CD4-positive, alpha-beta T cell treated with Interleukin-12 subunit alpha and Interleukin-12 subunit beta, for 1 hour (primary cell): ENCODE measurements at places on chromosomes 11 and 22.
A peak's percentile ranks its signal among the peaks of the same experiment; 100 is the strongest.

DNA sequence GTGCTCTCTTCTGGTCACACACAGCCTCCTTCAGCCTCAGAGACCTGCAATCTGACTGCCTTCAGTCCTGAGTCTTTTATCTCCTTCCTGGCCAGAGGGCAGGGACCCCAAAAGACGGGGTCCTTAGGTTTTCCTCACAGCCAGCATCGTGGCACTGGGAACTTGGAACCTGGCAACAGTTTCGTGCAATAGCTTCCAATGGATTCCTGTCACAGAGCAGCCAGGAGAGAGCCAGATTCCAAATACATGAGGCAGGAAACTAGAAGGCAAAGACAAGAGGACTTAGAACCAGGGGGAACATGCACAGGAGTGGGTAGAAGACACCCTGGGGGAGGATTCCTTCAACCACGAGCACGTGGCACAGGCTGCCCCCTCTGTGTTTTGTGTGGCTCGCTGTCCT lies 48.6 kb downstream of the C11orf91 start:
- DNase-seq = no peak

DNA sequence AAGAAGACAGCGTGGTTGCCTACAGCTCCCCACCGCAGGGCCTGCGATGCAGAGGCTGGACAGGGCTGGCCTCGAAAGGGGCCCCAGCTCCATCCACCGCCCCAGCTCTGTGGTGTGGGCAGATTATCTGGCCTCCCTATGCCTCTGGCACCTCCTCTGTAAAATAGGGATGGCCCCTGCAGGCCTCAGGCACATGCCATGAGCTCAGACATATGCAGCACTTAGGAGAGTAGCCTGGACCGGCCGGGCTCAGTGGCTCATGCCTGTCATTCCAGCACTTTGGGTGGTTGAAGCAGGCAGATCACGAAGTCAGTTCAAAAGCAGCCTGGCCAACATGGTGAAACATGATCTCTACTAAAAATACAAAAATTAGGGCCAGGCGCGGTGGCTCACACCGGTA lies 7.4 kb downstream of the APOBEC3D start:
- DNase-seq = no peak

DNA sequence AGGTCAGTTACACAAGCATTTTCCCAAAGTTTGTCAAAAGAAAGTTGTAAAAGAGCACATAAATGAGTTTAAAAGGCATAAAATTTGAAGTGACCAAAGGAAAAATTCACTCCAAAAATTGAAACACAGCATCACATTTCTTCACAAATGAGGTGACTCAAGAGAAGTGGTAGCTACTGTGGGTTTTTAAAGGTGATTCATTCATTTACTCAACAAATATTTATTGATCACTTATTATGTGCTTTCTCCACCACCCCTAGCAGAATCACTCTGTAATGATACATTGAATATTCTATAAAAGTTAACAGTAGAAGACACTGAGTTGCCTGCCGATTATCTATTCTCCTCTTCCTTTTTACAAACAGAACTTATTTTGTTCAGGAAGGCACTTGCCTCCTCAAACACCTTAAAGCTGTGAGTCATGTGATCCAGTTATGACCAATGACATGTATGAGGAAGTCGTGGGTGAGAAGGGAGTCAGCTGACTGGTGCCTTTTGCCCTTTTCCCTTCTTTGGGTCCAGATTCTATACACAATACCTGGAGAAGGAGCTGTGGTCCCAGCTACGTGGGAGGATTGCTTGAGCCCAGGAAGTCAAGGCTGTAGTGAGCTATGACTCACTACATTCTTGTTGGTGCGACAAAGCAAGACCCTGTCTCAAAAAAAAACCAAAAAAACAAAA lies 67.7 kb upstream of the CLNS1A start:
- DNase-seq = peak; percentile 3

GRCh38 chr22:40077646-40078016 lies 82.9 kb downstream of the FAM83F start:
- DNase-seq = no peak

DNA sequence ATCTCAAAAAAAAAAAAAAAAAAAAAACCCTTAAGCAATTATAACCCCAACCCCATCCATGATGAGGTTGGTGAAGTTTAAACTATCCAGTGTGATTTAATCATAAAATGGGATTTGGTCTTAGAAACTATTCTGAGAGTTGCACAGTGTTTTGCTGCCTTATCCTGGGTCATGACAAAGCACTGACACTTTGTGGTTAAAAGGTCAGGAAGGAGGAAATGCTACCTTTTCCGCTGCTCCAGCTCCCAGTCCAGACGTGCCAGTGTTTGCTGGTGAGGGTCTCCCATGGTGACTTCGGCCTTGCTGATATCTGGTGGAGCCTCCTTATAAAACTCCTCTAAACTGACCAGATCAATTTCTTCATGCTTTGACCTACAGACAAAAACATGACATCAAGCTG lies 14.5 kb downstream of the THOC5 start:
- DNase-seq = no peak

GRCh38 chr11:112477152-112477551 lies 216.5 kb upstream of the PLET1 start:
- no peak for DNase-seq
